ENCODE measurements at places on chromosomes 7 and 10.

GRCh38 chr7:2162959-2163358 lies 69.8 kb downstream of the MAD1L1 start:
- DNase-seq: no peak

- DNase-seq: no peak
These were observed 64.0 kb downstream of the ELFN1 start for GRCh38 chr7:1733908-1734730.

GRCh38 chr7:131827421-131827820 lies 271.0 kb upstream of the PODXL start:
- DNase-seq: no peak

GRCh38 chr10:17241611-17242333 lies 13.7 kb downstream of the VIM start:
- DNase-seq: peak; percentile 17

DNA sequence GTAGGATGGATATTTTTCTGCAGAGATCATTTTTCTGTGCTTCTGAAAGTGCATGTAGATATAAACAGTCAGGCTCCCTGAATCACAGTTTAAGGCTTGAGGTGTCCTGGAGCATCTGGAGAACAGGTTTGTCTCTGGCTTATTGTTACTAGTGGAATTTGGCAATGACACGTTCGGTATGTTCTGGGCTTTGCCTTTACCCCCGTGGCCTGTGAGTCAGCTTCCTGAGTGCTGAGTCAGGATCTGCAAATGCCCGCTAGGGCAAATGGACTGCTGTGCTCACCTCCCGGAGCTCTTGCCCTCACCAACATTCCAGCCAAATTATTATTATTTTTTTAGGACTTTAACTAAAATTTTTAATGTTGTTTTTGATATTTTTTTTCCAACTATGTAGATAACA lies 192.5 kb upstream of the PRSS1 start:
- no peak for DNase-seq

- no peak for DNase-seq
These were observed 295.9 kb downstream of the TFEC start for GRCh38 chr7:115734641-115735040.

DNA sequence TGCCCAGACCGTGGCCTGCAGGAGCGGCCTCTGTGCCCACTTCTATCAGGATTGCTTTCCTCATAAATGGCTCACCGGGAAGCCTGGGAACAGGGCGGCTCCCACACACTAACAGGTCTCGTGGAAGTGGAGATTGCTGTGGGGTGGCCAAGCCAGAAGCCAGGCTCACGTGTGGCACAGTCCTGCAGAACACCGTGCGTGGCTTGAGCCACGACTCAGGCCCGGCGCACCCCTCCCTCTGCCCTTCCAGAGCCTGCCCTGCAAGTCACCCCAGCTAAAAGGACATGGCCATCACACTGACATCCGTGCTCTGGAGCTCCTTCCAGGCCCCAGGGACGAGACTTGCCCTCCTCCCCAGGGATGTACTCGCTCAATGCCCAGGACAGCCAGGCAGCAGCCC lies 7.0 kb downstream of the GPER1 start:
- no peak for DNase-seq

DNA sequence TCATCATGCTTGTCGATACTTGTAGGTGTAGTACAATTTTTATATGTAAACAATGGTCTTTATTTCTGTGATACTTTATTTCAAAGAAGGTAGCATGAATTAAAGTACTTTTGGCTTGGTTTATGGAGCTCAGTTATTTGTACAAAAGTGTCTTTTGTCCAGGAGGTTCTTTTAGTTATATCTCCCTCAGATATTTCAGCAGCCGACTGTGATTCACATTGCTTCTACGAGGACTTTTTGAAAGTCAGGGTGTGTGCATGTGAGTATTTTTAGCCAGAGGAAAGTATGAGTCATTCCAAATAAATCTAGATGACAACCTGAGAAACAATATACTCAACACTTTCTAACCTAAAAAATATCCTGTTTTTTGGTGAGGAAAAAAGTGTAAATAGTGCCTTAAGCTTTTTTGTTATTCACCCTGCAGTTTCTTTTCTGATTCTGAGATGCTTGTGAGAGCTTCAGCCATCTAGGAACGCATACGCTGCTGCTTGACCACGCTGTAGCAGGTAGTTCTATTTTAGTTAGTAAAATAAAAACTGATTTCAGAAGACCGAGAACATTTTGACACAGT lies 595 bp upstream of the SUN1 start:
- no peak for DNase-seq

- DNase-seq: peak; percentile 89
These were observed 64.4 kb upstream of the PDGFA start for GRCh38 chr7:584122-584465.

DNA sequence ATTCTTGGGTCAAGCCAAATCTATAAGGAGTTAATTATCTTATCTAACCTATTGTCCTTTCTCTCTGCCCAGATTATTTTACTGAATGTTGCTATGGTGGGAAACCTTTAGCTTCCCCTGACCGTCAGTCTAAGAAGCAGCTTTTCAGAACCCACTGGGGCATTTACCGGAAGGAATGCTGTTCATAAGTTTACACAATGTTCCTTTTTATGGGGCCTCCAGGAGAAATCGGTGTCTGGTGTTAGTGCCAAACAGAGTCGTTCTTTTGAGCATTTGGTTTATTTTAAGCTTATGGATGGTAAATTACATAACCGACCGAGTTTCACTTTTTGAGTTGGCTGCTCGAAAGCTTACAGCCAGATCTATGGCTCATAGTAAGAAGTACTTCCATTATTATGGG lies 111.9 kb downstream of the CACNB2 start:
- no peak for DNase-seq

- no peak for DNase-seq
These were observed 551 bp downstream of the KCND2 start for GRCh38 chr7:120273476-120273975.

DNA sequence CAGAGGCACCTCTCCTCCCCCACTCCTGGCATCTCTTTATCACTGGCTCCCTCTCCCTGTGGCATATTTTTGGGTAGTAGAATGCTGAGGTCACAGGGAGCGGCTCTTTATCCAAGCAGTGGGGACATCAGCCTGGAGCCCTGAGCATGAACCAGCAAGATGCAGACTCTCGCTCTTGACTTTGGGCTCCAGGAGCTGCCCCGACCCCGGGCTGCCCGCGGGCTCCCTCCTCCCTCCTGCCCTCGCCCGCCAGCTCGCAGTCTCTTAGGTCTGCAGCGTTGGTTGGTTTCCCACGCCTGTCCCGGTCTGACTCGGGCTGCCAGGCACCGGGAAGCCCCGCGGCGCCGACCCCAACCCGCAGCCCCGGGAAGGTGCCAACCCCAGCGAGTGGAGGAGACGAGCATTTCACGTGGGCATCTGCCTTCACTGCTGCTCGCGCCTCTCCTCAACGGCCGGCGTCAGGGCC lies 1.3 kb downstream of the INSYN2A start:
- no peak for DNase-seq

- no peak for DNase-seq
These were observed 239.6 kb upstream of the SHH start for GRCh38 chr7:156051884-156052283.
